NCI-H1105 (cell line): ENCODE measurements at places on chromosomes 12 and 14.

- no peak for DNase-seq
Measured at GRCh38 chr14:94805680-94806288, 35.9 kb upstream of the GSC start.

- DNase-seq = no peak
Measured at GRCh38 chr12:28650906-28651305, 460.6 kb downstream of the CCDC91 start.

DNA sequence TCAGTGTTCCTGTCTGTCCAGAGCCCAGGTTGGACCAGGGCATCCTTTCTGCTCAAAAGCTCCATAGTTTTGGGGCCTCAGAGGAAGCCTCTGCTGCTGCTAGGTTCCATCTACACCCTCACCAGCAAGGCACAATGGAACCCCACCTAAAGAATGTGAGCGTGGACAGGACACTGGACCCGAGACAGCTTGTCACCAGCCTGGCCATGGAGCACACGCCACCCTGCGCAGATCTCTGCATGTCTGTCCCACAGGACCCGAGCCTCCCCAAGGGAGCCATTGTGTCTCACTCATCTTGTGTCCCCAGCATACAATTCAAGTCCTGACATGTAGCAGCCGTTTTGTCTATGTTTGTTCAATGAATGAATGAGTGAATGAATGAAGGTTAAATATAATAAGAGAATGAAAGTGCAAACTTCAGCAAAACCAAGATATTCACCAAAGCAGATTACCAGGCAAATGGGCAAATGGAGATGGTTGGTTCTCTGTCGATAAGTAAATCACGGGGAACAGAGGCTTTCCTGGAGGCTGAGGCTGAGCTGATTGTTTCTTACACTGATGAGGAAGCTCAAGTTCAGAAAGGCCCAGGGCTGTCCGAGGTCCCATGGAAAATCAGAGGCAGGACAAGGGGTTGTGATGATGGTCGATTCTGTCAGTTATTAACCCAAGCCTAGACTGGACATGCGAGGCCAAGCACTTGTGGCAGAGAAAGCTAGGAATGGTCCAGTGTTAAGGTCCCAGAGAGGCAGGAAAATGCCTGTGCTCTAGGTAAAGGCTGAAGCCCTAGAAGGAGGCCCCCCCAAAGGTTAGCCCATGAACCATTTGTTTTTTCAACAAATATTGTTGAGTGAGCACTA lies 27.0 kb downstream of the SERPINA3 start:
- no peak for DNase-seq

DNA sequence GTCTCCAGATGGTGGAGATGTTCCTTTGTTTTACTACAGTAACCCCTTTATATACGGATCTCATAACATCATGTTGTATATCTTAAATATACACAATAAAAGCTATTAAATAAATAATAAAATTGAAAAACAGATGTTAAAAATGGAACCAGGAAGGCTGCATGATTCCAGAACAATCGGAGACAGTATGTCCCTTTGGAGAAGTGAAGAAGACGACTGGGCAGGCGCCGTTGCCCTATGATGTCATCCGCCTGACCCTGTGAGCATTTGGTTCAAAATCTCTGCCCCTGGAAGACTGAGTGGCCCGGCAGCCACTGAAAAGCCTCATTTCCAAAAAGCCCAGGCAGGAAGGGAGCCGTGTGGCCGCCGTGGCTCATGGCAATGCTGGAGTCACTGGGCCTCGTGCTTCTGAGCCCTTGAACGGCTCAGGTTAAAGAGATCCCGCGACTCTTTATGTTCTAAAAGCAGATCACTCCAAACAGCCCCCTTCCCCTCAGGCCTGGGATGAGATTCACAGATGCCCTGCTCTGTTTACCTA lies 30.8 kb downstream of the RIMBP2 start:
- DNase-seq = no peak

DNA sequence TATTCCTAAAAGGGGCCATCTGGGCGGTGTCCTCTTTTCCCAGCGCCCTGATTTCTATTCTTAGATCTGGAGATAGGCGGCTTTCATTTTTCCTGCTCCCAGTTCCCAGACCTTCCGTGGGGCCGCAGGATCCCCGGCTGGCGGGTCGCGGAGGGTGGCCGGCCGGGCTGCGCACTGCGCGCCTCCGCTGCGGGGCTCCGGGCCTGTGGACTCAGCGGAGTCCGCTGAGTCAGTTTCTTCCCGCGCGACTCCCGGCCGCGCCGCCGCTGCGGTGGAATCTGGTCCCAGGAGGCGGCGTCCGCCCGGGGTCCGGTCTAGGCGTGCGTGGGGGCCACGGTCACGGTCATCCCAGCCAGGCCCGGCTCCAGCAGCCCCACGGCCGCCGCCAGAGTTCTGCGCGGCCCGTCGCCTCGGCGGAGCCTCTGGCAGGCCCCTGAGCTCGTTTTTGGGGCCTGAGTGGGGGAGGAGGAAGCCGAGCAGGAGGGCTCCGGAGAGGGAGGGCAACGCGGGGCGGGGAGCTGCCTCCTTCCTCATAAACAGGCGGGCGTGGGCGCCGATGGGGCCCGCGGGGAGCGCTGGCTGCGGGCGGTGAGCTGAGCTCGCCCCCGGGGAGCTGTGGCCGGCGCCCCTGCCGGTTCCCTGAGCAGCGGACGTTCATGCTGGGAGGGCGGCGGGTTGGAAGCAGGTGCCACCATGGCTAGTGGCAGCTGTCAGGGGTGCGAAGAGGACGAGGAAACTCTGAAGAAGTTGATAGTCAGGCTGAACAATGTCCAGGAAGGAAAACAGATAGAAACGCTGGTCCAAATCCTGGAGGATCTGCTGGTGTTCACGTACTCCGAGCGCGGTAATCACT lies at the start of gene LRRK2:
Gene LRRK2, plus strand, starts transcription at position 559 of the 853 bp plus-strand sequence. Its CDS starts 135 bp downstream, at position 694.
- DNase-seq = peak; percentile 48

DNA sequence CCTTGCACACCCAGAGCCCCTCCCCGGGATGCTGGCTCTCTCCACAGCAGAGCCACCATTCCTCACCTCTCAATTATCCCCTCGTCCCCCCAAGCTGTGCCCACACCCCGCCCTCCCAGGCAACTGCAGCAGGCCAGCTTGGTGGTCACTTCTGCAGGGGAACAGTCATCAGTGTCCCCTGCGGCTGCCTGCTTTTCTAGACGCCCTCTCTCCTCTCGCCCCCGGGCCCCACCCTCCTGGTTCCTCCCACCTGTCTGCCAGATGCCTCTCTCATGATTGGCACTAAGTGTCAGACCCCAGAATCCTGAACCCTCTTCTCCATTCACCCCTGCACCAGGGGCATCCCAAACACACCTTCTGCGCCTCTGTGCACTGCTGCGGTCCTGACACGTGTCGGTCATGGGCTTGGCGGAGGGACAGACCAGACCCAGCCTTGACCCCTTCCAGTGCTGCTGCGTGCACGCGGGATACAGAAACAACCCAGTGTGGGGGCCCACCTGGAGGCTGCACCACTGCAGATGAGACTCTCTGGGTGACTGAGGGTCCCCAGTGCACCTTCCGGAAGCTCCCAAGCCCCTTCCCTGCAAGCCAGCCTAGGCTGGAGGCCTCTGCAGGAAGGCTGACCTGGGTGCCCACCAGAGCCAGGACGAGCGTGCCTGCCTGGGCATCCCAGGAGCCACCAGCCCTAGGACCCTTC lies 99.5 kb downstream of the SETD3 start:
- no peak for DNase-seq

- DNase-seq = no peak
Measured at GRCh38 chr14:55302367-55303124, 31.3 kb downstream of the FBXO34 start.

GRCh38 chr14:92591346-92591745 lies 77.8 kb downstream of the RIN3 start:
- DNase-seq = no peak

DNA sequence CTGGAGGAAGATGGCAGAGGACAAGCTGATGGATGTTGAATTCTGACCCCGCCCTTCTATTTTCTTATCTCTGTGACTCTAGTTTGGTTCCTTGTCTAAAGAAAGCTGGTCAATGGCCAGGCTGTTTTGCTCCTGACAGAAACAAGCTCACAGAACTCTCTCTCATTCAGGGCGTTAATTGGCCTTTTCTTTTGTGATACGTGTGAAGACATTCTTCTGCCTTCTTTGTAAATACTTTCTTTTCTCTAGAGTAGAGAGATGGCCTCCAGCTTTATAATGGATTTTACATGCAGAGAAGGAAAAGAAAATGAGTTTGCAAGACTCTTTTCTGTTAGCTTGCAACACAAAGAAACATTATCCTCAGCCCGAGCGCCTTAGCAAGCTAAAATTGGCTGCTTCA lies 492.2 kb upstream of the CCDC196 start:
- no peak for DNase-seq

- no peak for DNase-seq
Measured at GRCh38 chr12:64392221-64392620, 1.7 kb upstream of the C12orf56 start.

DNA sequence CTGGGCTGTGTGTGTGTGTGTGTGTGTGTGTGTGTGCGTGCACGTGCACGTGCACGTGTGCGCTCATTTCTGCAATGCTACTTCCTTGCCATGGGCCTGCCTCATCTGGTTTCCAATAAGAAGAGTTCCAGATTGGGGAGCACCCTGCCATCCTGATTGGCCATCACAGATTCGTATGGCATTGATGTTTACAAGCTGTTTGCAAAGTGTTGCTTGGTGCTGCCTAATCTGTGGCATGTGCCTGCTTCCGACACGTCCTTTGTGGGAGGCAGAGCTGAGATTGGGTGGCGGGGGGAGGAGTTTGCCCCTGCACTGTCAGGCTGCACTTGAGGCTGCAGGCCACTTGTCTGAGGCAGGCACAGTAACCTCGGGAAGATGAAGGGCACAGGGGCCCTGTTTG lies 39.2 kb downstream of the SAMD4A start:
- no peak for DNase-seq

DNA sequence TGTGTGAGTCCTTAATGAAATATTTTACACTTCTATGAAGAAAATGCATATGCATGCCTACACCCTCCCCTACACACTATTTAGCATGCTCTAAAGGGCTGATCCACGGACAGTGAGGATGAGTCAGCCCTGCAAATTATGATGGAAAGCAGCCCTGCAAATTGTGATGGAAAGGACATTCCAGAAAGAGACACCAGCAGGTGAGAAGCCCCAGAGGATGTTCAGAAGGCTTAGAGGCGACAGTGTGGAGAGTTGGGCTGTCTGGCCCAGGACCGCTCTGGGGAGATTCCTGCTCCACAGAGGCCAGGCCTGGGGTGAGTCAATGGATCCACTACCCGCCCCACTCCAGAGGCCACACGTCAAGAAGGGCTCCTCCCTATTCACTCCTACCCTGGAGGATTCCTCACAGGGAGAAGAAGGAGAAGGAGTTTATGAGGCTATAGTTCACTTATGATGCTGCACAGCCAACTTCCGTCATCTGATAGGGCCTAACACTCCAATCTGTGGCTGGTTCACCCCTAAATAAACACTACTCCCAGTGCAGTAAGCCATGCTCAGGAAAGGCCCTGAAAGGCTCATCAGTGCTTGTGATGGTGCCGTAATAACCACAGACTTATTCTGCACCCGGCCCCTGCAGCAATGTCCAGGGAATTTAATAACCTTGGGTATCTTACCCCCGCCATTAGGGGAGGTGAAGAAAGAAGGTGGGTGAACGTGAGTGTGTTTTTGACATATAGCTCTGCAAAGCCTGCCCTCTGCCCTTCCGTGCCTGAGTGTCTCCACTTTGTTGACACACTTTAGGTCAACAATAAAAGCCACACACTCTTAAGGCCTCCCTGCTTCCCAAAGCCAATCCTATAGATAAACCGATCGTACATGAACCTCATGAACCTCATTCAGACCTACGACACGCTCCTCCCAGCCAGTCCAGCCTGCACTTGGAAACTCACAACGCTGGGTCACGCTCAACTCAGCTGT lies 46.4 kb downstream of the CLMN start:
- DNase-seq = no peak

- no peak for DNase-seq
Measured at GRCh38 chr14:90381011-90381786, 15.6 kb upstream of the CALM1 start.

GRCh38 chr12:120485961-120486881 lies 9.7 kb upstream of the DYNLL1 start:
- no peak for DNase-seq

GRCh38 chr14:53613404-53614253 lies 343.0 kb downstream of the BMP4 start:
- peak; percentile 64 for DNase-seq

- DNase-seq = no peak
Measured at GRCh38 chr12:109701064-109701463, 12.6 kb upstream of the FAM222A start.

DNA sequence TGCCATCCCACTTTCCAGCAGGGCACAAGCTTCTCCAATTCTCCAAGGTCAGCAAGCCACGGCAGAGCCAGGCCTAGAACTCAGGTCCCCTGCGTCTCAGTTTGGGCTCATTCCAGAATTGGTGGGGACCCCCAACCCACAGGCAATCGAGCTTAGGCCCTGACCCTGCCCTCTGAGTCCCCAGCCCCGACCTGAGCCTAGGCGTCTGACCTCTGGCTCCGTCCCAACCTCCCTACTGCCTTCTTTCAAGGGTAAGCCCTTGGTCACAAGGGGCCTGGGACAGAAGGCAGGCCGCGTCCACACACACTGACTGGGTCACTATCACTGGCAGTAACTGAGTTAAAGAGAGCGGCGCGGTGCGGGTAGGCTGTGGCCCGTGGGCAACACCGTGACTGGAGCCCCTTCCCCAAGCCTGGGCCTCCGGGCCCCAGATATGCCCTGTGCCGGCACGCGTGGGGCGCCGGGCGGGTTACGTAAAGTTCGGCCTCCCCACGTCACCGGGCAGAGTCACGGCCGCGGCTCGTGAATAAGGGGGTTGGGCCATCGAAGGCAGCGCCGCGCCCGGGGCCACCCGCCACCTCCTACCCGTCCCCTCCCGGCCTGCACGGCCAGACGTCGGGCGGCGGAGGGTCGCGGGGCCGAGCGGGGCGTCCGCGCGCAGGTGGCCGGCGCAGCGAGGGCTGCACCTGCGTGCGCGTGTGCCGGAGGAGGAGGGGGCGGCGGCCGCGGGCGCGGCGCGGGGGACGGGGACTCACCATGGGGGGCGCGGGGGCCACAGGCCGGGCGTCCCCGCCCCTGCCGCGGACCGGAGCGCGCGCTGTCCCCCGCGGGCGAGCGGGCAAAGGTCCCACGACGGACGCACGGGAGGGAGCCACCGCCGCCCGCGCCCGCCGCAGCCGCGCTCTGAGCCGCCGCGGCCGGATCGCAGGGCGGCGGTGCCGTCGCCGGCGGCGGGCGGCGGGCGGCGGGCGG lies 516 bp downstream of the ANKRD9 start:
- no peak for DNase-seq

- no peak for DNase-seq
Measured at GRCh38 chr14:61344437-61345150, 23.2 kb downstream of the PRKCH start.

DNA sequence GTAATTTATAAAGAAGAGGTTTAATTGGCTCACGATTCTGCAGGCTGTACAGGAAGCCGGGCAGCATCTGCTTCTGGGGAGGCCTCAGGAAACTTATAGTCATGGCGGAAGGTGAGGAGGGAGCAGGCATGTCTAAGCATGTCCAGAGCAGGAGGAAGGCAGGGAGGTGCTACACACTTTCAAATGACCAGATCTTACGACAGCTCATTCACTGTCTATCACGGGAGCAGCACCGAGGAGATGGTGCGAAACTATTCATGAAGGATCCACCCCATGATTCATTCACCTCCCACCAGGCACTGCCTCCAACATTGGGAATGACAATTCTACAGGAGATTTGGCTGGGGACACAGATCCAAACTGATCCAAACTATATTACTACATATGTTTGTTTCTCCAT lies 10.0 kb downstream of the SFSWAP start:
- no peak for DNase-seq
